ENCODE measurements at places on chromosomes 1 and 21.

DNA sequence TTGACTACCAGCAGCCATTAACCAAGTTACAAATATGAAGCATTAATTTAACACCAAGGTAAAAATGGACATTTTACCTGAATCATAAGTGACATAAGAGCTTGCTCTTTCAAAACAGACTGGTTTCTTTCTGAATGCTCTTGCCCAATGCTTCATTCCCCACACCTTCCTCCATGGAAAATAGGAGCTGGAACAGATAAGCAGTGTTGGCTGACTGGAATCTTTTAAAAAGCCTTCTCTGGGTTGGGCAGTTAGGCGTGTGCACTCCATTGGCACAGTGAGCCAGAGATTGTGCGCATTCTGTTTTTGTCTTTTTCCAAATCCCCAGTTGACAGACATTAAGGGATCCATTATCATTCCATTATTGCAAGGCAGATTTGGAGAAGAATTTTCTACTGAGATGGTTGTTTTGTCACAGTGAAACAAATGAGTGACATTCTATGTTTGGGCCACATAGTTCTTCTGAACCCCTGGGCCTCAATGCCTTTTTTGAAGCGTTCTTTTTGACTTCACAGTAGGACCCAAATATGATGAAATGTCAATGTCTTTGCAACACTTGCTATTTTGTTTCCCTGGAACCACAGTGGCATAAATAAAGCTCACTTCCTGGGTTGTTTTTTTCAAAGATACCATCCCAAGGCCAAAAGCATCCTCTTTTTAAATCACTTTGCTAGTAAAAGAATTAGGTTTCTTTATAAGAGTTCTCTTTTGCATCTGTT, 32.3 kb downstream of the LRRC8B start:
- DNase-seq, result no peak

DNA sequence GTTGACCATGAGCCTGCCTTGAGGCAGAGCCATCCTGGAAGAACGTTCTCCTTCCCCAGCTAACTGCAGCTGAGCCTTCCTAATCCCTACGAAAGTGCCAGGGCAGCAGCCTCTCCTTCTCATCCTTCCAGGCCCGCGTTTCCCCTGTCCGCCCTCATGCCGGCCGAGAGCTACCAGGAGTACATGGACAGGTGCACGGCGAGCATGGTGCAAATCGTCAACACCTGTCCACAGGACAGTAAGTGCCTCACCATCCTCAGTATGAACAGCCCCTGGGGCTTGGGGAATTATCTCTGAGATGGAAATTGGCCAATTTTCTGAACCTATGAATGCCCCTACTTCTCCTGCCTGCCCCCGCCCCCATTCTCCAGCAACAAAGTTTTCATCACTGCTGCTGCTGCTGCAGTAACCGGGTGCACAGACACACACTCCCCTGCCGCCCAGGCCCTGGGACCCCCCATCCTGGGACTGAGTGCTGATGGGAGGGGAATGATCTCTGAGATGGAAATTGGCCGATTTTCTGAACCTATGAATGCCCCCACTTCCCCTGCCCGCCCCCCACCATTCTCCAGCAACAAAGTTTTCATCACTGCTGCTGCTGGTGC, 39.6 kb downstream of the UBASH3A start:
- DNase-seq, result no peak

DNA sequence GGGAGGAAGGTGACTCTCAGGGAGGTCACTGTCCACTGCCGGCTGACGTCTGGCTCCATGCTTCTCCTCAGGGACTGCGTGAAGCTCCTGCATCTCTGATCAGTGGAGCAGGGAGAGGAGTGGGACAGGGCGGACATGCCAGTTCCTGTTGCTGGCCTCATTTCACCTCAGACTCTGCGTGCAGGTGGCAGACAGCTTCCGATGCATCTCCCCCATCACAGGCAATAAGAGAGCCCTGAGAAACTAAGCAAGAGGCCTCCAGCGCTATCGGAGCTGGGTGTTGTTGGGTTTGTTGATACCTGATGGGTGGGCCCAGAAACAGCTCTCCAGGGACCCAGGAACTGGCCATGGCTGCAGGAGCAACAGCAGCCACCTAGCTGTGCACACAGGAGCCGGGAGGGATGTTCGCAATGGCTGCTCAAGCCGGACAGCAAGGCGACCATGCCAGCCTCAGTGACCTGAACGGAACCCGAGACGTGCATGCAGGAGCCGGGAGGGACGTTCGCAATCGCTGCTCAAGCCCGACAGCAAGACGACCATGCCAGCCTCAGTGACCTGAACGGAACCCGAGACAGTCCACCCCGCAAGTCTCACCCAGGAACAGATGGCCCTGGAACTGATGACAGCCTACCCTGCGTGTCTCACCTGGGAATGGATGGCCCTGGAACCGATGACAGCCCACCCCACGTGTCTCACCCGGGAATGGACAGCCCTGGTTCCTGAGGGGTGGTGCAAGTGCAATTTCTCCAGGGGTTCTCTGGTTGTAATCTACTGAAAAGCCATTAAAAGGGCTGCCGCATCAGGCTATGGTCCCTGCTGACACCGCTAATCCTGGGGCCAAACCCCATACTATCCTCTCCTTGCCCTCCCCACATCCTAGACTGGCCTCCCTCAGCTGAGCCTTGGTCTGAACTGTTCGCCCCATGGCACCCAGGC, 14.2 kb upstream of the PCBP3 start:
- peak; percentile 1 for DNase-seq

DNA sequence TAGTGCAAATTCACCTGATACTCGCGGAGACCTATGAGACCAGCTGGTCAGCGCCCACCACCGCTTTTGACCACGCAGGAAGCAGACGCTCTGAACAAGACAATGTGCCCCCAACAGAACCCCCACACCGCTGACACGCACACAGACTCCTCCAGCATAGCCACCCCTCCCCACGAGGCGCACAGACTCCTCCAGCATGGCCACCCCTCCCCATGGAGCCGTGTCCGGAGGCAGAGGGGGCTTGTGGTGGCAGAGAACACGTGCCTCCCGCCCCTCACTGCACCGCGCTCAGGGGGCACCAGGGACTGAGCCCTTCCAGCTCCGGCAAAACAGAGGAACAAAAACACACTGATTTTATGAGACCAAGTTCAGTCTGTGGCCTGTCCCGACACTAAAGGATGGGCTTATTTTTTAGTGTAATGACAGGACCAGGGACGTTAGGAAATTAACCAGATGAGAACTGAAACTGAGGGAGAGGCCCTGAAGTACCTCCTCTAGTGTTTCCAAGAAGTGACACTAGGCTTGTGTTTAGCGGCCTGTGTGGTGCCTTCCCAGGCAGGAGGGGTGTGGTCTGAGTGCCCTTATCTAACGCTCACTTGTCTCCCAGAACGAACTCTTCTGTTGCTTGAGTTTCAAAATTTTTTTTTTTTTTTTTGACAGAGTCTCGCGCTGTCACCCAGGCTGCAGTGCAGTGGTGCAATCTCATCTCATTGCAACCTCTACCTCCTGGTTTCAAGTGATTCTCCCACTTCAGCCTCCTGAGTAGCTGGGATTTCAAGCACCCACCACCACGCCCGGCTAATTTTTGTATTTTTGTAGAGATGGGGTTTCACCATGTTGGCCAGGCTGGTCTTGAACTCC, 10.0 kb upstream of the AGPAT3 start:
- peak; percentile 84 for DNase-seq

DNA sequence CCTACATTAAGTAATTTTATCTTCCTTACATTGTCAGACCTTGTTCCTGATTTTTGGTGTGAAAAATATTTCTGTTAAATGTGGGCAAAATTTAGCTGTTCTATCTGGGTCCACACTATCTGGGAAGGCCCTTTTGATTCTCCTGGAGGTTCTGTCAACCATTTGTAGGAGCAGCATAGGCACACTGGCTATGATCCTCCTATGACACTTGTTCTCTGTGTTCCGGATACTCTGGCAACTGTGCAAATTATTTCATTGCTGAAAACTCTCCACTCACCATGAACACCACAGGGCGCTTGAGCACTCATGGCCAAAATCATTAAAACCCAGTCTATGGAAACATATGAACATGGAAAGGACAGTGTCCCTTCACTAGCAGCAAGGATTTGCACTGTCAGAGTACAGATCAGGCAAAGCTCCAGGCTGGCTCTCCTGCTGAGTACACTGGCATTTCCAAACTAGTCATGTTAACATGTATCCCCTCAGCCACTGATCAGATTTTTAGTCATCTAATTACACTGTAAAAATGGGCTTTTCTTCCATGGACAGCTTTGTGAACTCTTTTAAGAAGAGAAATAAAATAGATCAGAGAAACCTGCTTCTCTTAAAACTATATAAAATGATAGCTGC, 43.9 kb upstream of the SGIP1 start:
- DNase-seq, result no peak

GRCh38 chr1:1290238-1290731, 10.0 kb downstream of the SCNN1D start:
- peak; percentile 84 for DNase-seq

DNA sequence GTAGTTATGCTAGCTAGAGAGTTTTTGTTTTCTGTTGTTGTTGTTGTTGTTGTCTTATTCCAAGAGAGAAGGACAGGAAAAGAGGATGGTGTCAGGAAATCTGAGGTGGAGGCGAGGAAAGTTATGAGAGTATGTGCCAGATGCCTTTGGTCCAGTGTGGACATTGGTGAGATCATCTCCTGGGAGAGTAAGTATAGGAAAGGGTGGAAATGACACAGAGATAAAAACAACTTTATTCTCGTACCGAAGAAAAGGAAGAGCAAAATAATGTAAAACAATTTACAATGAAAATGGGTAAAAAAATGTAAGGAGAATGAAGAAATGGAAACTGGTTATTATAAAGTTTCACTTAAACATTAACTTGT, 97.4 kb upstream of the ADGRL2 start:
- no peak for DNase-seq

DNA sequence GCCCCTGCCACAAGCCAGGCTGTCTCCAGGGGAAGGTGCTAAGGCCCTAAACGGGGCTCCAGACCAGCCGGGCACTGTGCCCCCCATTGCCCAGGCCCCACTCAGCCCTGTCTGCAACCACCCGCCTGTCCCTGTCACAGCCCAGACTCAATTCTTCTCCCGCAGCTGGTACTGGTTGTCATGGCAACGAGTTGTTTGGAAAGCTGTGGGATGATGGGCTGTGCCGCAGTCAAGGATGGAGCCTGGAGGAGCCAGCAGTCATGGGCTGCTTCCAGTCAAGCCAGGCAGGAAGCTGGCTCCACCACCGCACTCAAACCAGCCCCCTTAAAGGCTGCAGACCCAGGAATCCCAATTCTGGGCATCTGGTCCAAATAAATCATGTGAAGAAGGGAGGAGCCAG, 4.2 kb downstream of the SPOCD1 start:
- DNase-seq, result no peak

DNA sequence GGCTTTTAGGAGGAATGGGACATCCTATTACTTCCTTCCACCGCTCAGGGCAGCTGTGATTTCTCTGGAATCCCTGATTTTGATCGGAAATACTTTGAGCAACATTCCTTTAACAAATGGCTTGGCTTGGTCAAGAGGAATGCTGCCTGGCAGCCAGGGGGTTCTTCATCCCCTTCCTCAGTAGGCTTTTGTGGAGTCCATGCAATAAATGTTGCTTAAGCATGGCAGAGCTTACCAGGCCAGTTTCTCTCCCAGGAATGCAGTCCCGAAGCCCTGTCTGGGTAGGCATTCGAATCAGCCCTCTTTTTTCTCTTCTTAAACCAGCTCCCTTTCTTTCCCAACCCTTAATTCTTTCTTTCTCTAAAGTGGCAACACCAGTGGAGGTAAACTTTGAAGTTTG, 177.1 kb upstream of the KIAA0040 start:
- DNase-seq, result no peak

DNA sequence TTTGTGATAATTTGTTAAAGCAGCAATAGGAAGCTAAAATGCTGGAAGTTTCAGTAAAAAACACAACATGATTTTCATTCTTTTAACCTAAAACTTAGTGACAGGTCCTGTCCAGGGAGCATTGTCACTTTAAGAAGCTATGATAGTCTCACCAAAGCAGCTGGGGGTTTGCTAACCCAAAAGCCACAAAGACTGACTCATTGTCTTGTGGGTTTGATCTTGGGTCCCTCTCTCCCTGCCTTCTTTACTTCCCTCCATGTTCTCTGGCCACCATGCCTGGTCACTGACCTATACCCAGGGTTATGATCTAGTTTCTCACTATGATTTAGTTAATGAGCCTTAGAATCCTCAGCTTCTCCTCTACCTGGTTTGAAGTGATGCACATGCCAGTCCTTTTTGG, 213.5 kb upstream of the PTGFR start:
- no peak for DNase-seq

DNA sequence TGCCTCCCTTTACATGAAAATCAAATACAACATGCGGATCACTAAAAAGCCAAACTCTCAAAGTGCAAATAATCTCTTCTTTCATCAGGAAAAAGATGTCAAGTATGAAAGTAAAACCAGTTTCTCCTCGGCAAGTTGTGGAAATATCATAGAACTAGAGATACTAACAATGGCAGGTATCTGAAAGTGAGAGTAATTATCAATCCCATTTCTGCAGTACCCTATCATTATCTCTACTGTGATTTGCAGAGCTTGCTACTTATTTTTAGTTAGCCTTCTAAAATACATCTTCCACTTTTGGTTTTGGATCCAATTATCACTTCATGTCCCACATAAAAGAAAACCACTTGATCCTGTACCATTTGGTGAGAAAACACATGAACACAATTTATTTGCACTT, 3.0 kb downstream of the TP53BP2 start:
- DNase-seq, result no peak

DNA sequence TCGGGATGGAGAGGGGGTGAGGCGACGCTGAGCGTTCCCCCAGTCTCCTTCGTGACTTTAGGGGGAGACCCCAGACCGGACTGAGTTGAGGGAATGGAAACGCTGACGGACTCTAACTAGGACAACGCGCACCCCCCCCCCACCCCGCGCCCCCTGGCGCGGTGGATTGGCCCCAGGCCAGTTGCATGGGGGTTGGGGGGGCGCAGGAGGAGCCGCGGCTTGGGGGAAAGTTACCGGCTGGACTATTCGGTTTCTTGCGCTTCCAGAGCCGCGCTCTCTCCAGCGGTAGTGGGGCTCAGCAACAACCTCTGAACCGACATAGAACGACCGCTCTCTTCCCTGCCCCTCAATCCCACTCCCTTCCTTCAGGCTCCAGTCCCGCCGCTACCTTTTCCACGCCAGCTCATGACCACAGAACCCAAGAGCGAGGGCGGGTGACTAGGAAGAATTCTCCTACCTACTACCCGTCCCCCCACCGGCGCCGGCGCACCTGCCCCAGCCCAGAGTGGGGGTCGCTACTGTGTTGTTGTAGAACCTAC, 694 bp downstream of the ZBTB7B start:
- DNase-seq, result peak; percentile 46

- no peak for DNase-seq
Measured at GRCh38 chr1:53465023-53465957, 6.1 kb downstream of the DMRTB1 start.
